ENCODE measurements at places on chromosomes 3 and 15.
A peak's percentile ranks its signal among the peaks of the same experiment; 100 is the strongest.

- no peak for DNase-seq
Observed at GRCh38 chr3:15899388-15899787, 101.6 kb upstream of the ANKRD28 start.

DNA sequence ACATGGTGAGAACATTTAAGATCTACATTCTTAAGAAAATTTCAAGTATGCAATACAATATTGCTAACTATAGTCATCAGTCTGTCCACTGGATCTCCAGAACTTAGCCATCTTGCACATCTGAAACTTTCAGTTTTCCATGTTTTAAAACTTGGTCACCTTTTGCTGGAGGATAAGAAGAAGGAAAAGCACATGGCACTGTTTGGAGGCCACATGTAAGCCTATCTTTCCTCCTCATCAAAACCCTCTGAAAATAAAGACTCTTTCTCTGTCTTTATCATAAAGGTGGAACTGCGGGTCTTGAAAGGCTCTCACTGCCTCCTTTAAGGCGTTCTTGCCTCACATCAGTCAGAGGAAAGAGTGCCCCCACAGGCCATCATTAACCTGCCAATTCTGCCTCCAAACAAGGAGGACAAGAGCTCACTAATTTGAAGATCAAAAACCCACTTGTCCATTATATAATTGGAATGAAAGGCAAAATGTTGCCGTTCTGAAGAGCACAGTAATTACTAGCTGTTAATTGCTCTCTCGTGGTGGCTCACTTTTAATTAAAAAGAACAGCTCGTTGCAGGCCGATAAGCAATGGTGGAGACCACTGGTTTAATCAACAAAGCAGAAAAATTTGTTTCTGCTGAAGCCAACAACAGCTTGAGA is 157.8 kb downstream of the MECOM start:
- no peak for DNase-seq

GRCh38 chr15:98597666-98598065 is 50.7 kb upstream of the IGF1R start:
- no peak for DNase-seq

- no peak for DNase-seq
Observed at GRCh38 chr15:57160823-57161560, 215.3 kb upstream of the CGNL1 start.

DNA sequence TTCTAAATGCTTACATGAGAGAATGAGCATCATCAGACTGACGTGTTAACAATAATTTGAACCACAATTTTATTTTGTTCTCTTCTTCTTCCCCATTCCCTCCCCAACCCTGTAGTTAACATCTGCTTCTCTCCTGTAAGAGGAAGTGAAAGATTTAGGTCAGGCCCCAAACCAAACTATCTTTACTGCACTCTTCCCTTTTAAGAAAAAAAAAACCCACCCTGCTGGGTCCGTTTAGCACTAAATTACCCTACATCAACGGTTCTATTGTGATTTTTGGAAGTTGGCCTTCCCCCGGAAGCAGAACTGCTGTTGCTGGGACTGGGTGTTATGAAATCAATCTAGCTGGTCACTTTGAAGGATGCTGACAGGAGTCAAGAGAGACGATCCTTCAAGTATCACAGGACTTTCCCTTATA is 49.4 kb downstream of the NFKBIZ start:
- no peak for DNase-seq

DNA sequence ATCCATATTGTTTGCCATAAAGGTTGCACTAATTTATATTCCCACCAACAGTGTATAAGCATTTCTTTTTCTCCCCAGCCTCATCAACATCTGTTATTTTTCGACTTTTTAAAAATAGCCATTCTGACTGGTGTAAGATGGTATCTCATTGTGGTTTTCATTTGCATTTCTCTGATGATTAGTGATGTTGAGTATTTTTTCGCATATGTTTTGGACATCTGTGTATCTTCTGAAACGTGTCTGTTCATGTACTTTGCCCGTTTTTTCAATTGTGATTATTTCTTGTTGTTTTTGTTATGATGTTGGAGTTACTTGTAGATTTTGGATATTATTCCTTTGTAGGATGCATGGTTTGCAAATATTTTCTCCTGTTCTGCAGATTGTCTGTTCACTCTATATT is 46.5 kb downstream of the TP63 start:
- DNase-seq, result no peak

- no peak for DNase-seq
Observed at GRCh38 chr3:105423397-105423796, 56.7 kb downstream of the ALCAM start.

DNA sequence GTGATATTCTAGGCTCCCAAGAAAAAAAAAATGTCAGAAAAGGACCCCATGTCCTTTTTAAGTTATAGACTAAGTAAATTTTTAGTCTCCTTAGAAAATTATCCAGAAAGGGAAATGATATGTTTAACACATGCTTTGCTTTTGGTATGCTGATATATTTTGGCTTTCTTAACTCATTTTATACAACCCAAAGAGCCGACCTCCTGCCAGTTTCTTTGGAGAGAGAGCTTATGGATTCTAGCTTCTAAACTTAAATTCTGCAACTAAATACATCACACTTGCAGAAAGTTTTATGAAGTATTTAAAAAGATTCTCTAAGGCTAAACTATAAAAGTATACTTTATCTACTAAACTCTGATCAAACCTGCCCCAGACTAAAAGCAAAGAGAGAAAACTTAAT is 43.9 kb upstream of the ZPLD1 start:
- no peak for DNase-seq

- no peak for DNase-seq
Observed at GRCh38 chr15:53627279-53627678, 132.2 kb downstream of the WDR72 start.

GRCh38 chr3:195582947-195583346 is 793 bp downstream of the APOD start:
- no peak for DNase-seq

GRCh38 chr3:157064402-157064801 is 95.5 kb downstream of the CCNL1 start:
- no peak for DNase-seq

- peak; percentile 97 for DNase-seq
Observed at GRCh38 chr3:52001443-52001974, 5.8 kb upstream of the RPL29 start.

DNA sequence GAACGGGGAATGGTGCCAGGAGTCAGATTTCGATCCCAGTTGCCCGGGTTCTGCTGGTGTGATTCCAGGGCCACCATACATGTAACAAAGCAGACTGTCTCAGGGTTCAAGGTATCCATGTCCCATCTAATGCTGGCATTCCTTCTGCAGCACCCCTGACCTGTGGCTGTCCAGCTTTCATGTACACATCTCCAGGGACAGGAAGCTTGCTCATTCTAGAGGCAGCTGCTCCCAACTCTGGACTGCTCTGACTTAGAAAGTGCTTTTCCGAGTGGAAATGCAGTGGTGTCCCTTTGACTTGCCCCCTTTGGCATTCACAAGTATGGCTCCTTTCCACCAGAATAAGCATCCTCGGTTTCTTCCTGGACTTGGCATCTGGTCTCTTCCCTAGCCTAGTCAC is 30.9 kb downstream of the PML start:
- DNase-seq, result no peak

GRCh38 chr15:100125401-100126191 is 216.2 kb downstream of the ADAMTS17 start:
- DNase-seq, result no peak

DNA sequence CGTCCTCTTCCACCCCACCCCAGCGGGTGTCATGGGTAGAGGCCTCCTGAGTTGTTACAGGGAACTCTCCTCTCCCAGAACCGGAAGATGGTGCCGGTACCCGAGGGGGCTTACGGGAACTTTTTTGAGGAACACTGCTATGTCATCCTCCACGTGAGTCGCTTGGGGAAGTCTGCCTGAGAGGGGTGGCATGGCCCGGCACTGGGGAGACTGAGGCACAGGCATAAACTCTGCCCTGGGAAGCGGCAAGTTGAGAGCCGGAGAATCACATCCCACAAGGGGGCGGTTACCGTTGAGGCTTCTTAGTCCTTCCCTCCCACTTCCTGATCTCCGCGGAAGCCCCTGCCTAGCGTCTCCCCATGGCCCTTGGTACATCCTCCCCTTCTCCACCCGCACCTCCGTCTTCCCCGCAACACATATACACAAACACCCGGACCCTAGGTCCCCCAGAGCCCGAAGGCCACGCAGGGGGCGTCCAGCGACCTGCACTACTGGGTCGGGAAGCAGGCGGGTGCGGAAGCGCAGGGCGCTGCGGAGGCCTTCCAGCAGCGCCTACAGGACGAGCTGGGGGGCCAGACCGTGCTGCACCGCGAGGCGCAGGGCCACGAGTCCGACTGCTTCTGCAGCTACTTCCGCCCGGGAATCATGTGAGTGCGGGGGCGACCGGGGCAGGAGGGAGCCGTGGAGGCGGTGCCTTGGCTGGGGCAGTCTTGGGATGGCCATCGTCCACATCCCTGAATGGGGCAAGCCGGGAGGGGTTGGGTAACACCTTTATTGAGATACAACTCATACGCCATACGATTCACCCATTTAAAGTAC is 3.4 kb downstream of the VILL start:
- peak; percentile 62 for DNase-seq

DNA sequence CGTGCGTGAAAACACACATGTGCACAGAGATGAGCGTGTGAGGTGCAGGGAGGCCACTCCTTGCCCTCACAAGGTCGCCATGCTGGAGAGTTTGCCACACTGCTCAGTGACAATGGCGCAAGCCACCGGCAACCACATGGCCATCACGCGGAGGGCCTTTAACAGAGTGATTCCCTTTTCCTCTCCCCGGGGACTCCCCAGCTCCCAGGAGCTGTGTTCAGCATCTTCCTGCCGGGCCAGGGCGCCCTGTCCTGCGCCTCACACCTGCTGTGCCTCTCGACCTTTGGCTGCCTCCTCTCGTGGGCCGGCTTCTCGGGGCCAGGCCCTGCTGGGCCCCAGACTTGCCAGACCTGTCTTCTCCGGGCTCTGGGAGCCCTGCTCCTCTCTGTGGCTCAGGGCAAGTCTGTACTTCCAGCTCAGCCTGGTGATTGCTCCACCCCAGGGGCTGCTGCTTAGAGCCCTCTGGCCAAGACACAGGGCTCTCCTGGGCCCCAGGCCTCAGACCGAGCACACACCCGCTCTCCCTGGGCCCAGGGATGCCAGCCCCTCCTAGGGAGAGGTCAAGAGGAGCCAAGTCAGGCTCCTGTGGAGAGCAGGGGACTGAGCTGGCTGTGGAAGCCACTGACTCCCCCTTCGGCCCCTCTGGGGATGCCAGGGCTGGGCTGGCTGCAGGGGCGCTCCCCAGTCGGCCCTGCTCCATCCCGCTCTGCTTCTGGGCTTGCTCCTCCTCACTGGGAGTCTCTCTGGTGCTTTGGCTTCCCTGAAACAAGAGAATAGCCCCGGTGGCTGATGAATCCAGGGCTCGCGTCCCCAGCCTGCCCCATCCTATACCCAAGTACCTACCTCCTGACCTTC is 5.6 kb downstream of the CCDC9B start:
- no peak for DNase-seq

DNA sequence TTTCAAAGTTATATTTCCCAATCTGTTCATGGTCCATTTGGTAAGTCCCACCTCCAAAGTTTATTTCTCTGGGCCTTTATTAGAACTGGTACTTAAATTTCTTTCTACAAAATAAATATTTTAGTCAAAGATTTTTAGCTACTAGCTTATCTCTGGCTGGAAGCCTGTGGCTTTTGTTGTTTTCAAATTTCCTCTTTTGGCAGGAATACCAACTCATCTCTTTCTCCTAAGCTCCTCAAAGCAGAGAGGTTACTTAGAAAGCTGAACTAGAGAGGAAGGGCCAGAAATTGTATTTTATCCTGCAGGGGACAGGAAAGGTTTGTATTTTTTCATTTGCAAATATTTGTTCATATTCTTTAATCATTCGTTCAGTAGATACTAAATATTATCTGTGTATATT is 227.8 kb downstream of the TBL1XR1 start:
- DNase-seq, result no peak

GRCh38 chr3:133477487-133477886 is 77.6 kb downstream of the BFSP2 start:
- no peak for DNase-seq

- peak; percentile 16 for DNase-seq
Observed at GRCh38 chr3:157606011-157606851, 103.0 kb upstream of the VEPH1 start.

GRCh38 chr3:37762698-37763097 is 99.0 kb upstream of the CTDSPL start:
- no peak for DNase-seq

DNA sequence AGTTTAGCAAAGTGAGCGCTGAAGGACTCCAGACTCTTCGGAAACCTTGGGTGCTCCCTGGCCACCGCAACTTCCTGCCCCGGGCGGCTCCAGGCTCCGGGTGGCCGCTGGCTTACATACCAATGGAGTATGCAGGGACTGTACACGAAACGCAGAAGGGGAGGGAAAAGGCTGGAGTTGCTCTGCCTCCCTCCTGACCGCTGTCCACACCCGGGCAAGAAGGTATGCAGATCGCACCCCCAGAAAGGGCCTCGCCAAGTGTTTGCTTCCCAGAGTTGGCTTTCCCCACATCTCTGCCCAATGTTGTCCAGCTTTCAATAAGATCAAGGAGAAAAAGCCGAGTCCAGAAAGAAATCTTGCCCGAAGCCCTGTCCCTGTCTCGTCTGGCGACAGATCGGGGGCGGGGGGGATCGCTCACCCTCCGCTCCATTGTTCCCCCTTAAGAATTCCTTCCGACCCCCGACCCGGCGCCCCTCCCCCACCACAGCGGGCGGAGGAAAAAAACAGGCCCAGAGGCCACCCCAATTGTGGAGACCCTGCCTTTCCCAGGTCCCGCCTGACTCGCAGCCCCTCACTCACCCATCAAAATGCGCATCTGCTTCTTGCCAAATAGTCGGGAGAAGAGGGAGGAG is 533 bp downstream of the ARF4 start:
- peak; percentile 19 for DNase-seq

DNA sequence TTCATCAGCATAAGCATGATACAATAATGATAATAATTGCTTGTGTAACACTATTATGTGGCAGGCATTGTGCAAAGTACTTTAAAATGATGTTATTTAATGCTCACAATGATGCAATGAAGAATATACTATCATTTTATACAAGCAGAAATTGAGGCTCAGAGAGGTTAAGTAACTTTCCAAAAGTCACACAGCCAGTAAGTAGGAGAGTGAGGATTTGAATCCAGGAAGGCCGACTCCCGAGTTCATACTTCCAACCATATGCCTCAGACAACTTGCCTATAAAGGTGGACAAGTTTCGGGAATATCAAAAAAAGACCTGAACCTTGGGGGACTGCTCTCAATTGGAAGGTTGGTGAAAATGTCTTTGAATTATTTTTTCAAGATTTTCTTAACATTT is 19.9 kb downstream of the RARB start:
- DNase-seq, result no peak

GRCh38 chr3:5633960-5634359 is 446.5 kb downstream of the EDEM1 start:
- no peak for DNase-seq

Measured in GM12892 (cell line).